ENCODE measurements at places on chromosomes 12 and 14. TPM values are rescaled to one million over a fixed set of nuclear protein-coding genes. Genes with fewer than 3 reads are reported as not detected.

JAG2 gene
- total RNA-seq: 8.6 TPM

- no peak for DNase-seq
Observed at GRCh38 chr14:24315807-24316596, 4.7 kb downstream of the LTB4R start.

DNA sequence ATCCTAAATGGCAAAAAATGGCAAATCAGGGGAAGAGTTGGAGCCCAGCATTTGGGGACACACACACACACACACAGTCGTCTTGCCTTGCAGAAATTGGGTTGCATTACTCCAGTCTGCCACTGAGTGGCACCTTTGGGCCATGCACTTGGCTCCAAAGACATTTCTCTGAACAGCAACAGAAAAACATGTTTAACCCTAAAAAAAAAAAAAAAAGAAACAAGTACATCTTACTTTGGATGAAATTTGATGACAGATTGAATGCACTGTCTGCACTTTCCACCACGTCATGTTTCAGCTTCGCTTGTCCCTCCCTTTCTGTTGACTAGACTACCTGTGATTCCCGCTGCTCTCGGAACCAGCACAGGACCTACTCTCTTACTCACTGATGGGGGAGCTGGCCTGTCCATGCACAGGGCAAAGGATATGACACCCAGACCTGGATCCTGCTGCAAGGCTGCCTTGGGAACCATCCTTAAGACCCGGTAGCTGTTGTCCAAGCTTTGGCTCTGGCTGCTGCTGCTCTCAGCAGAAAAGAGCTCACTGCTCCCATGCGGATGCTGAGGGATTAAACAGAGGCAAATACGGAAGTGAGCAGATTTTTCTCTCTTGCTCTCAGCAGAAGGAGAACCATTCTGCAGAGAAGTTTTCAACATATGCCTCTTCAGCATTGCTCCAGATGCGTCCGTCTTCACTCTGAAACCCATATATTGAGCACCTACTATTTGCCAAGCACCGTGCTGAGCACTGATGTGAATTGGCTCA, 376.8 kb downstream of the DPF3 start:
- peak; percentile 95 for DNase-seq

DNA sequence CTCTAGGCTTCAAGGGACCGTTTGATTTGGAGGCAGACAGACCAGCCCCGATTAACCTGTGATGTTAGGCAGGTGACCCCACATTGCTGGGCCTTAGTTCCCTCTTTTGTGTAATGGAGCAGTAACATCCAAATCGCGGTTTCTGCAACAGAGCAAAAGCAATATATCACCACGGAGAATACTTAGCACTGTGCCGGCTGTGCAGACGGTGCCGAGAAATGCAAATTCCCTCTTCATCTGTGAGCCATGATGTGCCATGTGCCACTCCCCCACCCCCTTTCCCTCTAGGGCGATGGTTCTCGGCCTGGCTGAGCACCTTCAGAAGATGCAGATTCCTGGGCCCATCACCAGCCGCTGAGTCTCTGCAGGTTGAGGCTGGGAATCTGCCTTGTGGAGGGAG, 10.9 kb downstream of the BCL7A start:
- DNase-seq: no peak

KRT3 gene
- not detected for total RNA-seq

GRCh38 chr12:110269622-110270124, 11.4 kb upstream of the ATP2A2 start:
- no peak for DNase-seq

DNA sequence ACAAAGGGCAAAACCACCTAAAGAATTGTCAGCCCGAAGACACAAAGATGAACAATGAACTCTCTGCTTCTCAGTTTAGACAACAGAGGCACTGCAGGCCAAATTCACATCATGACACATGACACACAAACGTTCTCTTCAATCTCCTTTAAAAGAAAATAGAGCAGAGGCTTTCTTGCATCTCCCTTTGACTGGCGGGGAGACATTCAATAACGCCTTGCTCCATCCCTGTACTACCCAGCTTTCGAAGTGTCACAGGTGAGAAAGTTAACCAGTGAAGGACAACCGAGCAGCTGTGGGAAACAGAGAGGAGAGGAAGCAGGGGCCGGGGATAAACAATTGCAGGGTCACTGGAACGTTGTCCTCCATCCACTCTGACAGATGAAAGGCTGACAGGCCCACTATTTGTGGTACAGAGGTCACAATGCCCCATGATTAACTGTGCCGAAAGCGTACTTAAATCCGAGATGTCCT, 130.8 kb downstream of the PHLDA1 start:
- DNase-seq: no peak

TAS2R30 gene
- total RNA-seq: 0.68 TPM

- DNase-seq: peak; percentile 61
Observed at GRCh38 chr12:18250313-18250916, 10.9 kb upstream of the PIK3C2G start.

DNA sequence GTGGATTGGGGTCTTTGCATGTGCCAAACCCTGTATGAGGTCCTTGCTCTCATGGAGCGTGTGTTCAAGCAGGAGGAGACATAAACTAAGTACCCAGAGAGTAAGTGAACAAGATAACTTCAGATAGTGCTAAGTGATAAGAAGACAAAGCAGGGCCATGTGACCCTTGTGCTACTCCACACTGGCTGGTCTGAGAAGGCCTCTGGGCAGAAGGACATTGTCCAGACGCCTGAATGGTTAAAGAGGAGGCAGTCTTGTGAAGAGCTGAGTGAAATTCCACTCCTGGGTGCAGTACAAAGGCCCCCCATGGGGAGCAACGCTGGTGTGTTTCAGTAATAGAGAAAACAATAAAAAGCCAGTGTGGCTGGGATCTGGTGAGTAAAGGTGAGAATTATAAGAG, 93.3 kb upstream of the RIC8B start:
- DNase-seq: no peak
